ENCODE measurements at places on chromosomes 13 and 19.
A peak's percentile ranks its signal among the peaks of the same experiment; 100 is the strongest.

DNA sequence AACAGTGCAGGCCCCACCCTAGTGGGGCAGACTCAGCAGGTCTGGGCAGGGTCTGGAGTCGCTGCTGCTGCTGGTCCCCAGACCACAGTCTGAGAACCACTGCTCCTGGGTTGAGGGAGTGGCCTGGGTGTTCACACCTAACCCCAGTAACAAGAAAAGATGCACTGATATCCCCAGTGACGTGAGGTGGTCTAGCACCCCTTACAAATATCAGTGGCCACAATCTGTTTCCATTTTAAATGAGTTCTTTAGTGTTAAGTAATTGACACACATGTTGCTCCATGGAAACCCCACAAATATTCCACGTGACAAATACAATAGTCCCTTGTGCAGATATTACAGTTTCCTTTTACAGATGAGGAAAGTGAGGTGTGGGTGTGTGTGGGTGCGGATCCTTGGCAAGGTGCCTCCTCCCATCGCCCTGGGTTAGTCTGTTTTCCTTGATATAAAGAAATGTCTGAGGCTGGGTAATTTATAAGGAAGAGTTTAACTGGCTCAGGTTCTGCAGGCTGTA, 96.3 kb upstream of the GPR183 start:
- DNase-seq = no peak

GRCh38 chr13:30720172-30720869, 15.0 kb upstream of the ALOX5AP start:
- DNase-seq = no peak

GRCh38 chr19:52963247-52963618, 552 bp upstream of the ZNF816 start:
- DNase-seq = peak; percentile 6

GRCh38 chr13:35531526-35531925, 55.0 kb upstream of the MAB21L1 start:
- DNase-seq = no peak

DNA sequence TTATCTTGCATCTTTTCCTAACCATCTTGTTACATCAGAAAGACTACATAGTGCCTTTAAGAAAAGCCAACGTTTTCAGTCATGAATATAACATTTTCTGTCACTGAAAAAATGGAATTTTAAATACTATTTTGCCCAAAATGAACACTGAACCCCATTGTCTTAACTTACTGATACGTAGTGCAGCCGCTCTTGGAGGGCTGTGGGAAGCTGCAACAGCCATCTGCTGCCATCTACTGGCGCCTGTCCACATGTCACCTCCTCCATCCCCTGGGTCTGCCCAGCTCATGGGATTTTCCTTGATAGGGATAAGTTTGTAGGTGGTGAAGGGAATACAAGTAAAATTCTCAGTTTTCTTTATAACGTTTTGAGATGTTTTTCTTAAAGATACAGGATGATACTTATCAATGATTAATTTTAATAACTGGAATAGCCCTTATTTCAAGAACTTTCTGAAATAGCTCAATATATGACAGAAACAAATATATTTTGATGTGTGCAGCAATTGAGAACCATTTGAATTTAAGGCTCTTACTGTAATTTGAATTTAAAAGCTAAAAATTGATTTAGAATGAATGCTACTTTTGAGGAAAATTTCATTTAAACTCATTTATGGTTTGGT, 73.7 kb downstream of the GGACT start:
- DNase-seq = peak; percentile 71

DNA sequence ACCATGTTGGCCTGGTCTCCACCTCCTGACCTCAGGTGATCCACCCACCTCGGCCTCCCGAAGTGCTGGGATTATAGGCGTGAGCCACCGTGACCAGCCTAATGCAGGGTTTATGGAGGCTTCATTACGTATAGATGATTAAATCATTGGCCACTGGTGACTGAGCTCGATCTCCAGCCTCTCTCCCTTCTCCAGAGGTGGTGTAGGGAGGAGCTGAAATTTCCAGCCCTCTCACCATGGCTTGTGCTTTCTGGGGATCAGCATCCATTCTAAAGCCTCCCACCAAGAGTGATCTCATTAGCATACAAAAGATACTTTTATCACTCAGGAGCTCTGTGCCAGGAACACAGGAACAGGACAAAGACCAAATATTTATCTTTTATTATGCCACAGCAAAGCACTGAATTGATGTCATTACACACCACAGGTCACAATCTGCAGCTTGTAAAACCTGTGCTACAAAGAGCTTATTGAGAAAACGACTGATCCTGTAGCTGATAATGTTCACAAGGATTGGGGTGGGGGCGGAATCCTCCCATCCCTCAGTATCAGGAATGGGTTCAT, 32.4 kb downstream of the RHPN2 start:
- DNase-seq = no peak

DNA sequence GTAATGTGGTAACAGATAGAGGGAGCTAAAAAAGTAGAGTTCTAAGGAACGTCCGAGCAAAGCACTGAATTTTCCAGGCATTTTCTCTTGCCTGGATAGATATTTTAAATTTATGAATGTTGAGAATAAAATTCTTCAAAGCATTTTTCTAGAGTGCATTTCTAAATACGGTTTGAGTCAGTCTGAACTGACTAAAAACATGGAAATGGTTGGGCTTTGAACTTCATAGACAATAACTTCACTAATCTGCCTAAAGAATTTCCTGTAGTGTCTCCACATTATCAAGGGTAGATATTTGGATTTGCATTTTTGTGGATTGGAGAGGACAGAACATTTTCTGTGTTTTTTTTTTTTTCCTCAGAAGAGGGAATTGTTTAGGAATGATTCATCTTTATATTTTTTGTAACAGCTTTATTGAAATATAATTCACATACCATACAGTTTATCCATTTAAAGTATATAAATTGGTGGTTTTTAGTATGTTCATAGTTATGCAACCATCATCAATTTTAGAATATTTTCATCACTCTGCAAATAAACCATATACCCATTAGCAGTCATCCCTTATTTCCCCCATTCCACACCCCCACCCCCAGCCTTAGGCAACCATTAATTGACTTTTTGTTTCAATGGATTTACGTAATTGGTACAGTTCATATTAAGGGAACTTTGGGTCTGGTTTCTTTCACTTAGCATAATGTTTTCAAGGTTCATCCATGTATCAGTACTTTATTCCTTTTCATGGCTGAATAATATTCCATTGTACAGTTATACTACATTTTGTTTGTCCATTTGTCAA, 20.7 kb downstream of the GARRE1 start:
- DNase-seq = peak; percentile 59

GRCh38 chr13:20054586-20054985, 96.1 kb downstream of the ZMYM2 start:
- DNase-seq = no peak

GRCh38 chr13:110689041-110689440, 16.9 kb downstream of the CARS2 start:
- no peak for DNase-seq

GRCh38 chr13:53250977-53251376, 222.4 kb downstream of the OLFM4 start:
- DNase-seq = no peak

- no peak for DNase-seq
Measured at GRCh38 chr13:107845911-107846310, 369.4 kb downstream of the LIG4 start.

- DNase-seq = no peak
Measured at GRCh38 chr13:94682229-94682628, 30.1 kb downstream of the SOX21 start.

GRCh38 chr19:51259348-51260245, 8.7 kb downstream of the SIGLECL1 start:
- peak; percentile 54 for DNase-seq

DNA sequence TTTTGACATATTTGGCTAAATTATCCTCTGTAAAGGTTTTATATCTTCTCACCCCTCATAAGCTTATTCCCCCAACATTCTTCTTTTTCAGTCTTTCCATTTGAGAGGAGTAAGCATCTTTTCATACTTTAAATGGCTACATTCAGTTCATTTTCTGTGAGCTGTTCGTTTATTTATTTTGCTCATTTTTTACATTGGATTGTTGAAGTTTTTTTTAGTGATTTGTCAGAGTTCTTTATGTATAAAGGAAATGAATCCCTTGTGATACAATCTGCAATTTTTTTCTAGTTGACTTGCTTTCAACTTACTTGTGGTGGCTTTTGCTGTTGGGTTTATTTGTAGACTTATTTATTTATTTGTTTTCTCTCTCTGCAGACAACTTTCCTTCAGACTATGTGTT, 250.3 kb downstream of the DLEU7 start:
- DNase-seq = no peak

DNA sequence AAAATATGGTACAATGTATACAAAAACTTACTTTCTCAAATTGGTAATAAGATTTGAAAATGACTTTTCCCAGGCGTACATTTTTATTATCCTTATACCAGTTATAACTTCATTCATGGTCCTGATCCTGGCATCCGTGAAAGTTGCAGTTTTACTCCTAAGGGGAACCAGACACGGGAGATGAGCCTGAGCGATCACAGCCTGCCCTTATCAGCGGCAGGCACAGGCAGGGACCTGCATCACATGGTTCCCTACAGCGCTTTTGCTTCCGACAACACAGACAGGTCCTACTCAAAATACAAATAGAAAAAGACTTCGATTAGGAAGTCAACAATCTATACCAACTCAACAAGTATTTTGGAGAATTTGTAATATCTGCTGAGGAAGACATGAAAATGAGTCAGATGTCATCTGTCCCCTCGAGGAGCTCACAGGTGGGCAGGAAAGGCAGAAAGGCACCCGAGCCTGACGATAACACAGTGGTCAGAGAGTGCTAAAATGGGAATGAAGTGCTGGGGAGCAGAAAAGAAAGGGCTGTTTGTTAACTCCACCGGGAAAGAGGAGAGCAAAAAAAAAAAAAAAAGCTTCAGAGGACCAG, 93.4 kb downstream of the ABCC4 start:
- DNase-seq = no peak

- DNase-seq = no peak
Measured at GRCh38 chr13:29684441-29684840, 89.0 kb upstream of the SLC7A1 start.

GRCh38 chr13:70375718-70376117, 267.5 kb upstream of the KLHL1 start:
- DNase-seq = no peak

GRCh38 chr19:35419046-35419445, 29.0 kb upstream of the FFAR2 start:
- DNase-seq = no peak

- peak; percentile 84 for DNase-seq
Measured at GRCh38 chr19:49987159-49987698, 26.3 kb upstream of the SIGLEC11 start.

DNA sequence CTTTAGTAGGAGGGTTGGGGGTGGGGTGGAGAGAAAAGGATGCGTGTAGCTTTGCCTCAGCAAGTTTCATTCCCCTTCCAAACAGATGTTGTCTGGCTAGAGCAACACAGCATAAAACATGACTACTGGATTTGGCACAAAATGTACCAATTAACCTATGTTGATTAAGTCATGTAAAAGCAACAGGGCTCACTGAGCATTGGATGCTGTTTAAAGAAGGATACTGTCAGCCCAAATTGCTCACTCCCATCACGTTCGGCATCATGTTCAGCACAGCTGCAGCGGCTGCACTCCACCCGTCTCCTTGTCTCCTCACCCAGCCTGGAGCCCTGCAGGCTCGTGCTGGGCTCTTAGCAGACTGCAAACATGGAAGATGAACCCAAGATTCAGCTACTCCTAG, 77.5 kb downstream of the DLEU7 start:
- DNase-seq = no peak

DNA sequence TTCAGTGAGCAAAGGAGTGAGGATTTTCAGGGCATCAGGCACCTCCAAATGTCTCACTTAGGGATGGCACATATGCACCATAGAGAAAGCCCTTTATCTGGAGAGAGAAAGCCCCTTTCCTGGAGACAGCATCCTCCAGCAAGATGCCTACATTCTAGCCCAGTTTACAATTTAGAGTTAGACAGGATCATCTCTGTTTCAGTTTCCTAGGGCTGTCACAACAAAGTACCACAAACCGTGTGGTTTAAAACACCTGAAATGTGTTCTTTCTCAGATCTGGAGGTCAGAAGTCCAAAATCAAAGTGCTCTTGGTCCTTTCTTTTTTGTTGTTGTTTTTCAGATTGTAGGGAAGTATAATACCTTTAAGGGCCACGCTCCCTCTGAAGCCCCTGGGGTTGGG, 61.8 kb downstream of the MBNL2 start:
- DNase-seq = no peak

DNA sequence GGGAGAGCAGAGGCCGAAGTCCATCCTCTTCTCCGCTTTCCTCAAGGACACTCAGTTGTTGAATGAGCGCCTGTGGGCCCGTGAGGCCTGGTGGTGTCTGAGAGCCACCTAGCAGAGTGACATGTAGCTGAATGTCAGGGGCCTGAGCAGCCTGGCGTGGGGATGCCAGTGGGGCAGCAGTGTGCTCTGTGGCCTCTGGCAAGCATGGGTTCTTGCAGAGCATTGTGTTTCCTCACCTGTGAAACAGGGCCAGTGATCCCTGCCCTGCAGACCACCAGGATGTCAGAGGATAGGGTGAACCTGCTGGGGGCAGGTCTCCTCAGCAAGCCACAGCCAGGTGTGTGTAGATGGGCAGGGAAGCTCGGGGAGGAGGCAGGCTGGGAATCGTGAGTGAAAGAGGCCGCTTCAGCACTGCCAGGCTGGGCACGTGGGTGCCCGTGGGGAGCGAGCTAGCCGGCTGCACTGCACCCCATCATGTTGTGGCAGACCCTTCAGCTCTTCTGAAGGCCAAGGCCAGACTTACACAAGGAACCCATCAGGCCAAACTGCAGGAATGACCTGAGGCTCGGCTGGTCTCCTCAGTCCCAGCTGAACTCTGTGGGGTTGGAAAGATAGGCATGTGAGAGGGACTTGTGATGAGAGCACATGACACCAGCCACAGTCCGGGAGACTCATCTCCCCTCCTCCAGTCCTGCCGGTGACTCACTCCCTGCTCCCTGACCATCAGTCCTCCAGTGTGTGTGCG, 5.0 kb downstream of the PPP1R37 start:
- peak; percentile 88 for DNase-seq

- no peak for DNase-seq
Measured at GRCh38 chr13:29855784-29856183, 5.4 kb upstream of the UBL3 start.

DNA sequence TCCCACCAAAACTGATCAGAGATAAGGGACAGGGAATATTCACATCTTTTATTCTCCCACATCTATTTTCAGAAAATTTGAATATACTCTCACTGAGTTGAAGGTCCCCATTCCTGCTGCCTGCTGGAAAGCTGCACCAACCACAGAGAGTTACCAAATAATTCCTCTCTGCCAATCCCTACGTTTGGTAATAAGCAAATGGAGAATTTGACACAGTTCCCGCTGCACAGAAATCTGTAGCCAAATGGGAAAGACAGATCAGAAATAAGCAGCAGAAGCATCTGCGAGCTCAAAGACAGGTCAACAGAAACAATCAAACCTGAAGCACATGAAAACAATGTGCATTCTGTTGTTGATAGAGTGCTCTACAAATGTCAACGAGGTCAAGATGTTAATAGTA, 9.9 kb downstream of the ZNF112 start:
- DNase-seq = no peak
